A549 treated with CpdA at 1 μM for 4 hours (cell line): ENCODE measurements at places on chromosomes 5 and 9. TPM values are rescaled to one million over a fixed set of nuclear protein-coding genes. Genes with fewer than 3 reads are reported as not detected.

ERAP2 gene
- 1.1 to 1.6 TPM (median 1.3 TPM) in 5 replicates for total RNA-seq

HTR4 gene
- total RNA-seq = not detected in 5 replicates

DAPK1 gene
- 12.9 to 20.8 TPM (median 17.9 TPM) in 5 replicates for total RNA-seq

ASTN2 gene
- 4.3 to 6.8 TPM (median 5.5 TPM) in 5 replicates for total RNA-seq

TAF11L6 gene
- total RNA-seq = not detected in 5 replicates

SLCO4C1 gene
- total RNA-seq = not detected in 5 replicates

PCDHB6 gene
- total RNA-seq = 0.89 to 1.2 TPM (median 1.1 TPM) in 5 replicates

GPX3 gene
- total RNA-seq = 14.0 to 19.3 TPM (median 17.8 TPM) in 5 replicates

BTNL8 gene
- total RNA-seq = not detected in 5 replicates

GMCL2 gene
- total RNA-seq = not detected in 5 replicates

PCDHB3 gene
- 0.02 to 0.06 TPM (median 0.05 TPM) in 3 of 5 replicates, not detected in the others for total RNA-seq
